Mesendoderm (in vitro differentiated cells): ENCODE measurements at places on chromosomes 16 and 17.

DNA sequence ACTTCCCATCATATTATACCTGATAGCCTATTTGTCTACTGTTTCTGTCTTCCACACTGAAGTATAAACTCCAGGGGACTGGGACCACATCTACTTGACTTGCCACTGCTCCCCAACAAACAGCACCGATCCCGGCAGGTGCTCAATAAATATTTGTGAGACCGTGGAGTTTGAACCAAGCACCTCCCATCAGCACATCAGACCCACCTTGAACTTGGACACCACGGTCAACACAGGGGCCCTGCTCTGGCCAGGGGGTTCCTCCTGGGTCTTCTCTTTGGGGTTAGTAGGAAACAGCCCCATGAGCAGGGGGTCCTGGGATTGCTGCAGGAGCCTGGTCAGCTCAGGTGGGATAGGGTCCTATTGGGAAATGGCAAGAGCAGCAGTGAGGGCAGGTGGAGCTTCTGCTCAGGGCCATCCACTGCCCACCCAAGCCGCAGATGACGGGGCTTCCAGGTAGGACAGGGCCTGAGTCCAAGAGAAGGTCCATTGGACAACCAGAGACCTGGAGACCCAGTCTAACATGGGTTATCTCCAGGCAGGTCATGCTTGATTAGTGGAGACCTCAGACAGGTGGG is 19.9 kb downstream of the ZNHIT3 start:
- no peak for DNase-seq

- no peak for DNase-seq
Measured at GRCh38 chr17:31997005-31997404, 10.2 kb upstream of the LRRC37B start.

GRCh38 chr16:67283039-67283825 is 3.9 kb downstream of the PLEKHG4 start:
- peak; percentile 70 for DNase-seq

DNA sequence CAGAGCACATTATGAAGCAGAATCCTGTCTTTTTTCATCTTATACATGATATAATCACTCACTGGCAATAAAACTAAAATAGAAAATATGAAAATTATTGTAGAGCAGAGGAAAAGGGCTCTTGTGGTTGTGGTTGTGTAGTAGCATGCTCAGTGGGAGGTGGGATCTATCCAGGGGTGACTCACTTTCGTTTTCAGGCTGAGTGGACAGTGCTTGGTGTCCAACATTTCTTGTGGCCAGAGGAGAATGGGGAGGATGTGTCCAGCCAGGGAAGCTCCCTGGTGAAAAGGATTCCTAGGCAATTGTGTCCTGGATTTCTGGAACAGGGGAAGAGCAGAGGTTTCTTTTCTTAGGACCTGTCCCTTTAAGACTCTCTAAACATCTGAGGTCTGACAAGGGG is 31.9 kb upstream of the CPHXL start:
- no peak for DNase-seq

GRCh38 chr17:65529761-65530522 is 31.5 kb downstream of the AXIN2 start:
- no peak for DNase-seq

DNA sequence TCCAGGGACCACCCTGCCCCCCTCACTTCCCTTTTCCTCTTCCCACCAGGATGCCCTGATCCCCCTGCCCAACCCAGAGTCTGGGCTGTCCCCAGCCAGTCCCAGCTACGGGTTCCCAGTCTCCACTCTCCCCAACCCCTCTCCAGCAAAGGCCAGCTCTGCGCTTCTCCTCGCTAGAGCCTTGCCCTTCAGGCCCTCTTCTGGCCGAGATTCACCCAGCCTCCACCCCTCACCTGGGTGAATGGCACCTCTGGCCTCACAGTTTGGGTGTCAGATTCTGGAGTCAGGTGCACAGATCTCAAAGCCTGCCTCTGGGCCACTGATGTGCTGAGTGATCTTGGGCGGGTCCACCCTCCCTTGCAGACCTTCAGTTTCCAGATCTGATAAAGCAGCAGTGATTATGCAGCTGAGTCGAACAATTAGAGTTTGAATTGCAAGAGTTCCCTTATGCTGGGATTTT is 185.6 kb upstream of the TNRC6C start:
- DNase-seq, result peak; percentile 42

DNA sequence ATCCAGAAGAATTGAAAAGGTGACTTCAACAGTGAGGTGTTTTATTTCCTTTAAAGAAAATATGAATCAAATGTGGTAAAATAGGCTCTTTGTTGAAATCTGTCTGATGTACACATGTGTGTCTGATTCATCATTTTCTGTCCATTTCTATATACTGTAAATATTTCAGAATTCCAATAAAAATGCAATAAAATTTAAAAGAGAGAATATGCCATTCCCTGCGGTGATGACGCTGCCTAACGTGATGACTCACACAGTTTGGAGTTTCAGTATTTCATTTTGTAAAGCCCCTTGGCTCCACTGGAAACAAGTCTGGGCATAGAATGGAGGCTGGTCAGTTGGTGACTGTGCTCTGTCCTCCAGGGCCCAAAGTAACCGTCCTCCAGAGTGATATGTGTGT is 482.5 kb upstream of the CDH5 start:
- no peak for DNase-seq

- peak; percentile 80 for DNase-seq
Measured at GRCh38 chr17:40485851-40486521, 15.4 kb downstream of the TNS4 start.

GRCh38 chr17:67554634-67555033 is 163.1 kb upstream of the NOL11 start:
- DNase-seq, result no peak

- DNase-seq, result peak; percentile 35
Measured at GRCh38 chr17:82300707-82301270, 16.6 kb downstream of the CD7 start.

- DNase-seq, result no peak
Measured at GRCh38 chr16:20799599-20799998, 6.7 kb downstream of the ERI2 start.

- no peak for DNase-seq
Measured at GRCh38 chr16:8851761-8852403, 16.9 kb downstream of the CARHSP1 start.

- no peak for DNase-seq
Measured at GRCh38 chr17:65817951-65818350, 256.5 kb upstream of the AXIN2 start.

DNA sequence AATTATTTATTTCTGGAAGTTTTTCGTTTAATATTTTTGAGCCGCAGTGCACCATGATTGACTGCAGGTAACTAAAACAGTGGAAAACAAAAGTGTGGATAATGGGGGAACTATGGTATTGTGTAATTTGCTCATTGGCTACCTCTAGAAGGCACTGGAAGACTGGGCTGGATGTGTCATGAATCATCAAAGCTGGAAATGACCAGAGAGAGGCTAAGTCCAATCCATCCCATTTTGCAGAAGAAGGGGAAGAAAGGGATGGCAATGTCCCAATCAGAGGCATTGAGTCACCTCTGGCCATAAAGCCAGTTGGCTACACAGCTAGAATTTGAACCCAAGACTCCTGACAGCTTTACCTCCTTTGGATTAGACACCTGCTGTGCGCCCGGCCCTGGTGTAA is 29.3 kb downstream of the GLP2R start:
- no peak for DNase-seq

- no peak for DNase-seq
Measured at GRCh38 chr16:50673496-50674275, 7.4 kb downstream of the SNX20 start.

- DNase-seq, result no peak
Measured at GRCh38 chr17:82449883-82450356, 632 bp downstream of the CYBC1 start.

DNA sequence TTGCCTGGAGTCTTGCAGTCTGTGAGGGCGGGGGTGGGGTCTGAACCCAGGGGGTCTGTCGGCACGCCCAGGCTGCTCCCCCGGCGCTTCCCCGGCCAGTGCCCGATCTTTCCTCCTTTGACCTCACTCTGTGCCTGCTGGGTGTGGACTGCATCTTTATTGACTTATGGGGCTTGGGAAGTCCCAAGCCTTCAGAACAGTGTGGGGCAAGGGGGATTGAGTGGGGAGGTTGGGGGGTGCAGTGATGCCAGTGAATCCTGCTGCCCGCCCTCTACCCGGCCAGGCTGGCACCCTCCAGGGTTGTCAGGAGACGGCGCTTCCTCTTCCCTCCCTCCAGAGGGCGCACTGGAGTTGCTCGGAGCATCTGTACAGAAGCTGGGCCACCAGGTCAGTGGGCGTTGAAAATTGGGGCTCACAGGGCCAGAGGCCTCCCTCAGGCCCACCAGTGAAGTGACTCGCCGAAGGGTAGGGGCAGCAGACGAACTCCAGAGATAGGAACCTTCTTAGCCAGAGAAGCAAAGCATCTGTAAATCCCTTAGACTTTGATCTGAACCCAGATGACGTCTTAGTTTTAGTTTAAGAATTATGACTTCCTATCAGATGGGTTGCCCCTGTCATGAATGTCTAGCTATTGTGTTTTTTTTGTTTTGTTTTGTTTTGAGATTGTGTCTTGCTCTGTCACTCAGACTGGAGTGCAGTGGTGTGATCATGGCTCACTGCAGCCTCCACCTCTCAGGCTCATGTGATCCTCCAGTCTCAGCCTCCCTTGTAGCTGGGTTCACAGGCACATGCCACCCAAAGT is 184.8 kb upstream of the CIBAR2 start:
- DNase-seq, result peak; percentile 53

- DNase-seq, result peak; percentile 47
Measured at GRCh38 chr17:34820248-34820801, 140.9 kb downstream of the CCT6B start.

- no peak for DNase-seq
Measured at GRCh38 chr16:22857296-22858025, 43.5 kb downstream of the HS3ST2 start.

- DNase-seq, result peak; percentile 50
Measured at GRCh38 chr16:87620201-87620495, 17.8 kb downstream of the JPH3 start.

GRCh38 chr17:18959845-18960240 is 7.9 kb downstream of the SLC5A10 start:
- no peak for DNase-seq

GRCh38 chr17:77572065-77572601 is 386.4 kb upstream of the TNRC6C start:
- peak; percentile 29 for DNase-seq

- DNase-seq, result peak; percentile 90
Measured at GRCh38 chr16:54370278-54371040, 83.9 kb upstream of the IRX3 start.

DNA sequence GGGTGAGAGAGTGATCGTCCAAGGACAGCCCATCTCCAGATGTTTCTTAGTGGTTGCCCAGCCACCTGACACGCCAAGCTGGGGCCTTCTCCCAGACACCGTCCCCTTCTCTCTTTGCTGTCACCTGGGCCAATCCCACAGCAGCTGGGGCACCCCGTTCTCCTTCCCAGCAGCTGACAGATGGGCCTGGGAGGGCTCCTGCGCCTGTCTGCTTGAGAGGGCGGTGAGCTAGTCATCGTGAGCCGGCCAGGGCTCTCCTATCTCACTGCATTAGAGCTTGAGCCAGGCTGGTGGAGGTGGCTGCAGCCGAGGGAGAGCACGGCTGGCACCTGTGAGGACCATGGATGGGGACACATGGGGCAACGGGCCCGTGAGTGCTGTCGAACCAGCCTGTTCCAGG is 41.2 kb downstream of the RAB11FIP3 start:
- no peak for DNase-seq

DNA sequence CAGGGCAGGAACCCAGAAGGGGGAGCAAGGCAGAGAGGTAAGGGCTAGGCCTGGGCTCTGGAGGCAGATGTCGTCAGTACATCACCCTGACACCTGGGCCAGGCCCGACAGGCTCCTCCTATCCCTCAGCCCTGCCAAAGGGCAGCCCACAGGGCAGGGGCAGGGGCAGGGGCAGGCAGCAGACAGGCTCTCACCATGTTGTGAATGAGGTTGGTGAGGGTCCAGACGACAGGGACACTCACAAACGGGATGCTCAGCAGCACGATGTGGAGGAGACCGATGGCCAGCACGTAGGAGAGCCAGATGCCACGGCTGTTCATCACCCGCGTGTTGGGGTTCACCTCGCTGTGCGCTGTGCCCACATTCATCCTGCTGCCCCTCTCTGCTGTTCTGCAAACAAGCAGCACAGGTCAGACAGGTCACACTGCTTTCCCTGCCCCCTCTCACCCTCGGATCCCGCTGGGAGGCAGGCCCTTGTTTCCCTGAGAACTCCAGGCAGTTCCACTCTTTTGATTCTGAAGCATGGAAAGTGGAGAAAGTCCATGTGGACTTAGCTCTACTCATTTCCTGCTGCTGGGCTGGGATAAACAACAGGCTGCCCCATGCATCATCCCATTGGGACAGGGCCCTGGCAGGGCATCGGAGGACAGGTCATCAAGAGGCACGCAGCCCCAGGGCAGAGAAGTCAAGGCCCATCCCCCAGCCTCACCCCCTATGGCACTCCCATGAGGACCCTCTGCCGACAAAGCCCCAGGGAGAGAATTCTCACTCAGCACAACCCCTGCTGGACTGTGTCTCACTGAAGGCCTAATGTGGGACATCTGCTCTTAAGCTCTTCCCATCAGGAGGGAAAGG is 3.3 kb downstream of the ORMDL3 start:
- peak; percentile 66 for DNase-seq

- DNase-seq, result peak; percentile 93
Measured at GRCh38 chr16:50806099-50807062, 64.5 kb downstream of the CYLD start.
